Omental fat pad (tissue), 4 donors: ENCODE measurements at places on chromosomes 13 and 19.

- no peak for DNase-seq
Observed at GRCh38 chr19:2527686-2528085, 51.8 kb downstream of the GADD45B start.

DNA sequence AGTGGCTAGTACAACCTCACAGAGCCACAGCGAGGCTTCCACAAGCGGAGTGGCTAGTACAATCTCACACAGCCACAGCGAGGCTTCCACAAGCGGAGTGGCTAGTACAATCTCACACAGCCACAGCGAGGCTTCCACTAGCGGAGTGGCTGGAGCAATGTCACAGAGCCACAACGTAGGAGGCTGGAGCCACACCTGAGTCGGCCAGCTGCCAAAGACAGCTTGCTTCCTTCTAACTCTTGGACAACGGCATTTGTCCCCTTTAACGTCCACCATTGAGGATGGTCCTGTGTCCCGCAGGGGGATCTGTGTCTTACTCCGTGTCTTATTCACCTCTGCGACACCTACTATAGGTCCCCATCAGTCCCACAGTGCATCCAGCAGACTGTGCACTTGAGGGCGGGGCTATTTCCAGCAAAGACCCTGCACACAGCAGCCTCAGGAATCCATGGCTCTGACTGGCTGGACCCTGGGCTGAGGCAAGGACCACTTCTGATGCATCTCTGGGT is 3.7 kb downstream of the ZNF787 start:
- DNase-seq, result no peak

GRCh38 chr13:79194727-79195126 is 211.3 kb downstream of the RBM26 start:
- no peak for DNase-seq

- peak; percentile 34 for DNase-seq
Observed at GRCh38 chr19:12293777-12294248, 870 bp downstream of the ZNF44 start.

DNA sequence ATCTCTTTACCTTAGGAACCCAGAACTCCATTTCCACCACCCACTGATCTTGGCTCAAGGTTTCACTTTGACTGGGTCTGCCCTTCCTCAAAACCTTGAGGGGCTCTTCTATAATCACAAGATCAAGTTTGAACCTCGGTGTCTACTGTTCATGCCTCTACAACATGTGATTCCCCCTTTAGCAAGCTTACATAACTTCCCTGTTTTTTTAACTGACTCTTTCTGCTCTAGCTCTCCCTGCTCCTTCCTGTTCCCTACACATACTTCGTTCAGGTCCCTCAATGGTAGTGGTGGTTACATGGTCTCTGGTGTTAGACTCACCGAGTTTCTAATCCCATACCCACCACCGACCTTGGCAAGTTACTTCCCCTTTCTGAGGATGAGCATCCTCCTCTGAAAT is 26.7 kb downstream of the CEACAM8 start:
- no peak for DNase-seq

GRCh38 chr13:98504371-98504963 is 72.4 kb downstream of the STK24 start:
- DNase-seq, result no peak

DNA sequence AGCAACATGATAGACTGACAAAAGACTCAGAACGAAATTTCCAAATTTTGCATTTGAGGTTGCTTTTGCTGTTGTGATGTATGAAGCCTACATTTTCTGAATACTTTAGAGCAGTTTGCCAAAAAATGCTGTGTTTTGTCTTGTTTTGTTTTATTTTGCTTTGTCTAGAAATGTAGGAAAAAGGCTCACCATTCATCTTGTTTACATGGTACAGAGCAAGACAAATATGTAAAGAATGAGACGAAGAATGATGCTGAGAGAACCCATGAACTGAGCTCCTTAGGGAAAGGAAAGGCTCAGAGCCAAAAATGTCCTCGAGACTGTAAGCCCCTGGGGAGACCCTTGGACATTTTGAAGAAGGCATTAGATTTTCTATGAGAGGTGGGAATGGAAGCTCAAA is 6.8 kb upstream of the SPART start:
- no peak for DNase-seq

- DNase-seq, result no peak
Observed at GRCh38 chr13:22126433-22127021, 455.7 kb downstream of the FGF9 start.
